ENCODE measurements at places on chromosomes 6 and 20.

DNA sequence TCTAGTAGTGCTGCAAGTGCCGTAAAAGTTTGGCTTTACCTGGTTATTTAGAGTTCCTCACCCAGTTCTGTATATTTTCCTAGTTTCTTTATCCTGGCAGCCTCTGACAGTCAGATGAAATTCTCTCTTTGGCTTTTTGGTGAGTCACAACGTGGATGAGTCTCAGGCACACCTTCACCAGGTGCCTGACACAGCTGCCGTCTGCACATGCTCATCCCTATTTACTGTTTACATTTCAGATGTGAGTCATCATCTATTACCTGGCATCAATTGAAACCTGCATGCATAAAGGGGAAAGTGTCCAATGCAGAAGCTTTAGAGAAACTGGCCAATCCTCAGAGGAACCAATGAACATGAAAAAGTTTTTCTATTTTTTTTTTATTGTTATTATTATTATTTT, 33.3 kb upstream of the ADGRF4 start:
- no peak for DNase-seq

DNA sequence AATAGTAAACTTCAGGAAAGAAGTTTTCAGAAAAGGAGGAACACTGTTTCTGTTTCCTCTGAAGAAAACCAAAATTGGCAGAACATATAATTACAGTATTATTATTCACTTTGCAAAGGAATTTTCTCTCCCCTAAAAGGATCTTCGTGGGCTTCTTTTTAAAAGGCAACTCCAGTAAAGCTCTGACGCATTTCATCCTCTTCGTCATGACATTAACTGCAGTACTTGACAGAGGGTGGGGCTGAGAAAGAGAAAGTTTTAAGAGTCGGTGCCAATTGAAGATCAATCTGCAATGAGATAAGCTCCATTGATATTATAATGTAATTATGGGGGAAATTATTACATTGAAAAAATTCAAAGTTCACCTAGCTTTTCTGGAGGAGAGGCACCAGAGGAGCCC, 75.8 kb downstream of the MYB start:
- no peak for DNase-seq

- no peak for DNase-seq
Observed at GRCh38 chr6:25928562-25929324, 1.7 kb downstream of the SLC17A2 start.

GRCh38 chr6:15062516-15063252, 183.2 kb upstream of the JARID2 start:
- DNase-seq: peak; percentile 89

DNA sequence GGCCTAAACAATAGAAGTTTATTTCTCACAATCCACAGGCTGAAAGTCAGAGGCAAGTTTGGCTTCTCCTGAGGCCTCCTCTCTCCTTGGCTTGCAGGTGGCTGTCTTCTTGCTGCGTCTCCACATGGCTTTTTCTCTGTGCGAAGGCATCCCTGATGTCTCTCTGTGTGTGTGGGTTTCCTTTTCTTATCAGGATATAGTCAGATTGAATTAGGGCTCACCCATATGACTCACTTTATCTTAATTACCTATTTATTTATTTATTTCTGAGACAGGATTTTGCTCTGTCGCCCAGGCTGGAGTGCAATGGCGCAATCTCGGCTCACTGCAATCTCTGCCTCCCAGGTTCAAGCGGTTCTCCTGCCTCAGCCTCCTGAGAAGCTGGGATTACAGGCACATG, 30.7 kb downstream of the LINC00237 start:
- DNase-seq: no peak

GRCh38 chr20:53609491-53610445, 16.1 kb upstream of the ZNF217 start:
- peak; percentile 78 for DNase-seq

GRCh38 chr6:101668496-101669030, 275.1 kb downstream of the GRIK2 start:
- DNase-seq: no peak

GRCh38 chr20:5091902-5092301, 27.9 kb downstream of the PCNA start:
- DNase-seq: no peak

DNA sequence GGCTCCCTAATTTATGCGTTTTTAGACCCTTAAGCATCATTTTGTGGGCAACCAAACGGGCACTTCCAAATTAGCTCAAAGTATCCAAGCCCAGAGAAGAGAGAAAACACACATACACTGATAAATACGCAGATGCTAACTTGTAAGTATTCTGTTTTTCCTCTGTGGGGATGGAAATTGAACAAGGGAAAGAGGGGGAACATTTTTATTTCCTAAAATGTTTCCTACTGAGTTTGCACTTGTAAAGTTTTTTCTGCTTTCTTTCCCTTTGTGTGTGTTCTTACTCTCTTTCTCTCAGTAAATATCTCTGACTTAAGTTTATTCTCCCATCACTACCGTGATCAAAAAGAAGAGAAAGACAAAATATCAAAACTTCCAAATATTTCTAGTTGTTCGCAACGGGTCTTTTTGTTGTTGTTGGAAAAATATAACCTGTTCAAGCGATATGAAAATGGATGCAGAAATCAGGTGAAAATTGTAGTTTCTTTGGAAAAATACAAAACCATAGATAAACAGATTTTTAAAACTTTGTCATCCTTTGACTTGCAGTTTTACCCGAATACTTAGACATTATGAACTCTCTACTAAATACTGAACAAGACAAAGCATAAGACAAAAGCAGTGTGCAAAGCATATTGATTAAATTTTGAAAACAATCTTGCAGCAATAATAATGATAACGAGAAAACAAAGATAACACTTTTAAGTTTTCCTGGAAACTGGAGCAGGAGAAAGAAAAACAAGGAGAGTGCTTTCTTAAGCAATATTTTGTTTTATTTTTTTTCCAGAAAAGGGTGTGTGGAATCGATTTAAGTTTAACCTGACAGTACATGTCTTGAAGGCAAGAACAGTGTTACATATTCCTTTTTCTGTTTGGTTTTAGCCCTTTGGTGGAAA, 1.0 kb upstream of the NKX2-4 start:
- no peak for DNase-seq

All from fibroblast of skin of right quadriceps (primary cell).